ENCODE measurements at places on chromosomes 13 and 19. TPM values are rescaled to one million over a fixed set of nuclear protein-coding genes. Genes with fewer than 3 reads are reported as not detected.

GRCh38 chr13:98755116-98755515 lies 2.6 kb upstream of the SLC15A1 start:
- DNase-seq, result no peak

GRCh38 chr13:81326913-81327312 lies 986.0 kb upstream of the SPRY2 start:
- DNase-seq, result no peak

The PBX4 gene
- total RNA-seq, result 2.4 TPM

GRCh38 chr13:59088716-59089115 lies 1075.0 kb downstream of the DIAPH3 start:
- DNase-seq, result no peak

DNA sequence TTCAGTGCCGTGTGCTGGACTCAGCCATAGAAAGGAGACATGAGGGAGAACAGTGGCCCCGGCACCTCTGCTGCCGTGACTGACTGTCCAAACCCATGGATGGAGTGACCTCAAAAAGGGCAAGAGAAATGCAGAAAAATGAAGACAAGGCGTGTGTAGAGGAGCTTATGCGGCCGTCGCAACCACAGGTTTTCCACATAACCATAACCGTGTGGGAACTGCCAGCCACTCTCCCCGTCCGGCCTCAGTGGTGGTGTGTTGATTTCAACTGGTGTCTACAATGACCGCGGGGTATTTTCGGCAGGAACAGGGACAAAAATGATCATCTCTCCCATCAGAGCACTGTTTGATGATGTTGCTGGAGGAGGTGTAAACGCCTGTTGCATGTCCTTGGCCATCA lies 42.9 kb upstream of the F7 start:
- no peak for DNase-seq

GRCh38 chr13:104389691-104390090 lies 1323.5 kb upstream of the SLC10A2 start:
- DNase-seq, result no peak

DNA sequence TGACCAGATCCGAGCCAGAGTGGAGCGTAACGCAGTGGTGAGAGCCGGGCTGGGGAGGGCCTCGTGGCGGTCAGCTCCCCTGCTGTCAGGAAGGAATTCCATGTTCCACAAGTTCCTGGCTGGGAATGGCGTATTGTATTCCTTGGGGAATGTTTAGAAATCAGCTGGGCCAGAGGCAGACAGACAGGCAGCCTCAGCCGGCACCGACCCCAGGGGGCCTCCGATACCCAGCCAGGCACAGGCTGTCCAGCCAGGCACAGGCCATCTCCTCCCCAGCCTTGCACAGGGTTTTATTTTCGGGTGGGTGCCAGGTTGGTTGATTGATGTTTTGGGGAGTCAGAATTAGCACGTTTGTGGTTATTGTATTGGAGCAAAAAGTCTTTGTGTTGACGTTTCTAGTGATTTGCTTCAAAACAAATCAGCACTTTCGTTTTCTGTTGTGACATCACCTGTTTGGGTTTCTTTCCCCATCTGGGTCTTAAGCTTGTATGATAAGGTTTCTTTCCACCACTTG lies 126.6 kb upstream of the MCF2L start:
- DNase-seq, result peak; percentile 30

- DNase-seq, result no peak
Observed at GRCh38 chr19:54451997-54452396, 3.0 kb downstream of the LENG8 start.

DNA sequence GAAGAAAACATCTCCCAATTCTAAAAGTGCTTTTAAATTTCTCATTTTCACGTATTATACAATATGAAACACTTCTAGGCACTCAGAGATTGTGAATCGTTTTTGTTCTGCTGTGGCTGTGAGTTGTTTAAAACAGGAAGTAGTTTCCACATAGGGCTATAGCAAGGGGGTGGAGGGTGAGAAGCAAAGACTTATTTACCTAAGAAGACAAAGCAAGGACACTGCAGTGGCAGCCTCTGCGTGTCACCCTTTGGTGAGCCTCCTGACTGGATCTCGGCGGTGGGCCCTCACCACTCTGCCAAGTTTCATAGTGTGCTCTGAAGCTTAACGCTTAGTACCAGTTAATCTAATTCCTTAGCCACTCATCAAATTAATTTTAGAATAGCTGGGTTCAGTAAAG lies 56.8 kb downstream of the TNFSF13B start:
- no peak for DNase-seq

DNA sequence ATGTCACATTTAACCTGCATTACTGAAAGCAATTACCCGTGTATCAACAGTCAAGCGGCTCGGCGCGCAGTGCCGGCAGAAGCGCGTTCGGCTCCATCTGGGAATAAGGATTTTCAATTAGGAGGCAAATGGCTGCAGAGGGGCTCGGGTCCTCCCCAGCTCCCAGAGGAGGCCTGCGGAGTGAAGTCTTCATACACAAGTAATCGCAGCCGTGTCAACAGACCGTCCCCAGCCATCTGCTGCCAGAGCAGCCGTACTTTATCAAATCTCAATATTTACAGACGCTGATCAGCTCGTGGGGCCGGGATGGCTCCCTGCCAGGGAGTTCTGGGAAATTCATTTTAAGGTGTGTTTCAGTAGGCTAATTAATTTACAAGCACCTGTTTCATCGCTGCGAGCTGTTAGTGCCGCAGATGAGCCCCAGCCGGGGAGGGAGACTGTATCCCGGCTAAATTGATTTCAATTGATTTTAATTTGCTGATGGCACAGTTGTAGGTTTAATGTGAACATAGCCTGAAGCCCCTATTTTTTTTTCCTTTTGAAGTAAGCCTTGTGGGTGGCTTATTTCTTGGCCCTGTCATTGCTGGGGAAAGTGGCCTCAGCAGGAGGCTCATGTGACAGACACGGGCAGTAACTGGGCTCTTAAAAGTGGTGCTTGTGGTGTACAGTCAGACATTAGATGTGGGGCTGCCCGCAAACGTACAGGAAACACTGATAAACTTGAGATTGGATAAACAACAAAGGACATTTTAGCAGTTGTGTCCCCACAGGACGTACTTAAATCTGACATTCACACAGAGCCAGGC lies 252.7 kb downstream of the TEX29 start:
- no peak for DNase-seq

The S1PR5 gene
- 7.1 TPM for total RNA-seq
